ENCODE measurements at places on chromosomes 5 and 9.

GRCh38 chr5:25255128-25255527 is 610.4 kb upstream of the CDH10 start:
- DNase-seq = no peak

- DNase-seq = no peak
These were observed 38.3 kb upstream of the FBXL17 start for GRCh38 chr5:108420158-108420557.

GRCh38 chr5:144336191-144336961 is 165.7 kb downstream of the KCTD16 start:
- DNase-seq = no peak

DNA sequence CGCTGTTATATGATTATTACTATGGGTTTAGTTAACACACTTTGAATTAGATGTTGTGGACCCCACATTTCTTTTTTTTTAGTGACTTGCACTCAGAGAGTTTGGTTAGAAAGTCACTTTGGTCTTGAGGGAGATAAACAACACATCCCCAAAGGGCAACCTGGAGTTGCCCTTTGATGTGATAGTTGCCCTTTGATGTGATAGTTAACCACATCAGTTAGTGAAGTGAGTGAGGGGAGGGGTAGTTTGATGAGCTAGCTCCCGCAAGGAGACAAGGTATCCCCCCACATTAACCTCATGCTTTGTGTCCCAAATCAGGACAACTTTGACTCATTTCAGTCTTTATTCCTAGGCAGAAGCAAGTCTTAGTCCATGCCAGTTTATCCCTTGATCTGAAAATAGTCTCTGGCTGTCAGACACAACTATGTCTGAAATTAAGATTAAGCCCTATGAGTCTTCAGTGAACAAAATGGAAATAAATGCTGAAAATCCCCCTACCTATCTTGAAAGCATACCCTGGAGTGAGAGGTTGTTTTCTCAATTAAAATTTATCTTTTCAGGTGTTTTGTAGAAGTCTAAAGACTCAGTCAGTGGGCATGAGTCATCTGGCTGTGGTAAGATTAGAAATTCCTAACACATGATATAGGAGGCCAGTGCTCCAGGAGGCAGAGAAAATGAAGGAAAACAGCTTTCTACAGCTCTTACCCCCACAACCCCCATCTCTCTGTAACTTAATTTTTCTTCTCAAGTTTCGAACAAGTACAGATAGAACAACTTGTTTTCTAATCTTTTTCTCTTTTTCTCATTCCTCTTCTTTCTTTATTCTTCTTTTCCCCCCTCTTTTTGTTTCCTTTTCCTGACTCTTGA is 208.9 kb upstream of the DMRTA1 start:
- DNase-seq = no peak

- no peak for DNase-seq
These were observed 18.6 kb downstream of the BAAT start for GRCh38 chr9:101366038-101366756.

GRCh38 chr9:106697750-106698502 is 165.0 kb upstream of the ZNF462 start:
- DNase-seq = peak; percentile 77

GRCh38 chr5:7436521-7436920 is 40.6 kb downstream of the ADCY2 start:
- DNase-seq = no peak

GRCh38 chr9:121545875-121546423 is 46.3 kb upstream of the GGTA1 start:
- peak; percentile 98 for DNase-seq

- no peak for DNase-seq
These were observed 3.2 kb downstream of the THG1L start for GRCh38 chr5:157734436-157734835.

GRCh38 chr9:34254966-34255825 is 73.9 kb downstream of the KIF24 start:
- DNase-seq = no peak

Data from SK-N-SH (cell line).